ENCODE measurements at places on chromosomes 12 and 14.
A peak's percentile ranks its signal among the peaks of the same experiment; 100 is the strongest.

GRCh38 chr14:104128981-104129380 is 9.4 kb upstream of the KIF26A start:
- H3K36me3 ChIP-seq, result no peaks in the 10 kb centered on the region
- no peak overlapping the region for H3K4me3 ChIP-seq
- peaks cover 8% of the 10 kb centered on the region for H3K27me3 ChIP-seq
- H3K27ac ChIP-seq, result no peak overlapping the region

- H3K4me3 ChIP-seq, result no peak overlapping the region
- no peaks in the 10 kb centered on the region for H3K27me3 ChIP-seq
- no peak for DNase-seq
These were observed 14.4 kb upstream of the MLXIP start for GRCh38 chr12:122064025-122064777.

GRCh38 chr14:91245029-91245428 is 525 bp upstream of the GPR68 start:
- H3K36me3 ChIP-seq, result no peaks in the 10 kb centered on the region
- H3K4me3 ChIP-seq, result no peak overlapping the region
- H3K27me3 ChIP-seq, result no peaks in the 10 kb centered on the region
- peak overlapping the region; percentile 6 for H3K27ac ChIP-seq

DNA sequence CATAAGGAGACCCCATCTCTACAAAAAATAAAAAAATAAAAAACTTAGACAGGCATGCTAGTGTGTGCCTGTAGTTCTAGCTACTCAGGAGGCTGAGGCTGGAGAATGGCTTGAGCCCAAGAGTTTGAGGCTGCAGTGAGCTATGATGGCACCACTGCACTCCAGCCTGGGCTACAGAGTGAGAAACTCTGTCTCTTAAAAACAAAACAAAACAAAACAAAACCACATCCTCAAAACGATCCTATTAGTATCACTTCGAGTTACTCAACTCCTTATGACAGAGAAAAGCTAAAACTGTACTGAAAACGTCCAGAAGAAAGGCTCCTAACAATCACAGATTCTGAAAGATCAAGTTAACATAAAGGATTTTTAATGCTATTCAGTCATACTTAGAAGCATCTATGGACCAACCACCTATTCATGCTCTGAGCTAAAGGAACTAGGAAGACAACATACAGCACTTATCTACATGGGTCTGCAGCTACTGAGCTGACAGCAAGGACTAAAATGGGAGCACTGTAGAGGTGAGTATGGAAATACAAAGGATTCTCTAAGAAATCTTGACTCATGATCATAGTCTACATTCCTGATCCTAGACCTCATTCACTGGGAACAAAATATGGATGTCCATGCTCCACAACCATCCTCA is 75.3 kb upstream of the DUSP6 start:
- DNase-seq, result no peak
- no peaks in the 10 kb centered on the region for H3K27me3 ChIP-seq
- H3K4me3 ChIP-seq, result no peak overlapping the region
- H3K27ac ChIP-seq, result no peak overlapping the region
- H3K4me1 ChIP-seq, result no peaks in the 10 kb centered on the region

DNA sequence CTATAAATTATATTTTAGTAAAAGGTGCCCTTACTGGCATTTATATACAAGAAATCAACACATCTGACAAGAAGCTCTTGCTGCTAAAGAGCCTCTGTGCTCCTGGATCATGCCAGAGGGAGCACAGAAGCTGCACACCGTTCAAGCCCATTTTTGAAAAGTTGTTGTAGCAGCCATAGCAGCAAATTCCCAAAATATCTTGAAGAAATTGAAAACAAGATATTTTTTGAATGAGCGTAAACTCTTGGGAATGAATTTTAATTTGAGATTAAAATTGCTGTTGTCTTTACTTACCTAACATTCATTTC is 540 bp upstream of the CLEC2D start:
- H3K36me3 ChIP-seq, result peaks cover 33% of the 10 kb centered on the region
- H3K4me3 ChIP-seq, result no peak overlapping the region
- no peaks in the 10 kb centered on the region for H3K27me3 ChIP-seq
- DNase-seq, result no peak

- peaks cover 77% of the 10 kb centered on the region for H3K36me3 ChIP-seq
- H3K27me3 ChIP-seq, result no peaks in the 10 kb centered on the region
- no peak overlapping the region for H3K27ac ChIP-seq
- no peak for DNase-seq
These were observed 11.0 kb downstream of the RESF1 start for GRCh38 chr12:31970199-31970598.

All from thymus (tissue), 14 donors.